Left ventricle myocardium inferior (tissue), 1 donor: ENCODE measurements at places on chromosomes 7 and 10.

DNA sequence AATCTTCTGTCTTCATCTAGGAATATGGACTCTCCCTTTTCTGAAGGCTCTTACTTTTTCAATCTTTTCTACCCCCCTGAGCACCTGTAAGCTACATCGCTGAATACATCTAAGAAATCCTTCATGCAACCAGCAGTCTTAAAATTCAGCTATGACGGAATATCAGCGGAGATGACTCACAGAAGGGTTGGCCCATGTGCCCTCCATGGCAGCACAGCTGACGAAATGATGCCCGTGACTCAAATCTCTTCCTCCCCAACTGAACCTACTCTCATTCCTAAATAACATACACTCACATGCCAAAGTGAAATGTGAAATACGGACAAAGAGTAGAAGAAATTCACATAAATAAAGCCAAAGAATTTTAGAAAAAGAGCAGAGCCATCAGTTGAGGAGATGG is 30.3 kb upstream of the NCAPG2 start:
- no peak for DNase-seq

DNA sequence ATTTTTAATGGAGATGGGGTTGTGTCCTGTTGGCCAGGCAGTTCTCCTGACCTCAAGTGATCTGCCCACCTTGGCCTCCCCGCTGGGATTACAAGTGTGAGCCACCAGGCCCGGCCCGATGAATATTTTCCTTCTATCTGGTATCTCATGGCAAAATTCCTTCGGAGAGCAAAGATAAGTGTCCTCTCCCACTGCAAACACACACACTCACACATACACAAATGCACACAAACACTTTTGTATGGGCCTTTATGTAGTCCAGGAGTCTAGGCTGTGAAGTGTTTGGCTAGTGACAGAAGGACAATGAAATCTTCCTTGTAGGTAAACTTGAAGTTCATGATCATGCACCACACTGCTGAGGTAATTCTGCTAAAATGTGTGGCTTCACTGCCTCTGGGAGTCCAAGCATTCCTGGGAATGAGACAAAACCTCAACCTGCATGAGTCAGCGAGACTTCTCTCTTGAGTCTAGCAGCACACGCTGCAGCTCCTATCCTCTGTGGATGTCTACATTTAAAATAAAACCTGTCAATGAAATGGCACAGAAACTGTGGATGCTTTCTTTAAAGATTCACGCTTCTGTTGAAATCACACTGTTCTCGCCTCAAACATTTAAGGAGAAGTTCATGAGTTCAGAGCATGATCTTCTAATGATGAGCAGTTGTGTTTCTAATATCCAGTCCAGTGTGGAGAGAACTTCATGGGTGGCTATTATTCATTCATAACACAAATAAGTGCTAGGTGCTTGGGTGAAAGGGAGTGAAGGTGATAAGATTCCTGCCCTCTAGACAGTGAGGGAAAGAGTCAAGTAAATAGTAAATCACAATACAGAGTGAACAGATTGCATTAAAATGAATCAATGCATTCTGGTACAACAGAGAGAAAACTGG is 96.5 kb downstream of the NRP1 start:
- no peak for DNase-seq

GRCh38 chr7:2165239-2165609 is 67.5 kb downstream of the MAD1L1 start:
- no peak for DNase-seq

DNA sequence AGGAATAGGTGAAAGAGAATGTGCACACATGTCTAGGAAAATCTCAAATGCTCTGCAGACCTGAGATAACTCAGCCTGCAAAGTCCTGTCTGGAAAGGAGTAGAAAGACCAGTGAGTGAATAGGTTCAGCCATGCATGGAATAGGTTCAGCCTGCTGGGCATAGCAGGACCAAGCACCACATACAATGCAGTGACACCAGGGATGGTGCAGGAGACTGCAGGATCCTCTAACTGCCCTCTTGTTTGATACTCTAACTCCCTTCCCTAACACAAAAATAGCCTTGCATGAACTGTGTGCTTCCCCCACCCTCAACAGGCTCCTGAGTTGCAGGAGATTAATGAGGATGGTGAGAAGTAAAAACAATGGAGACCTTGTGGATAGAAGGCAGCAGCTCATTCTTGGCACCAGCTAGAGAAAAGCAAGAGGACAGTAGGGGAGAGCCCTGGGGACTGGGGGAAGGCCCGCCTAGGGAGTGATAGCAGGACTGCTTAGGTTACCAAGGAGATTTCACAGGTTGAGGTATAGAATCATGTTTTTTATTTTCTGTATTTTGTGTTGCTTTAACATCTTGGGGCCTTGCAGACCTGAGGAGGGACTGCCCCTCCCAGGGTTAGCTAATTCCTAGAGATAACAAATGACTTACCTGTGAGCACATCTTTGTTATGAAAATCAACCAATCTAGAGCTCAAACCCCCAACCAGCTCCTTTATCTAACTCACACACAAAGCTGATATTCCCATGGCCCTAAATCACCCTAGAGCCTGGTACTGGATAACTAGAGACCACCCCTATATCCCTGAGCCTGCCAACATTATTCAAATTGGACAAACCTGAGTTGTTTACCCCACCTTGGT is 187.8 kb downstream of the PLPP4 start:
- no peak for DNase-seq

GRCh38 chr7:80044796-80045195 is 89.8 kb upstream of the GNAI1 start:
- DNase-seq = no peak

- DNase-seq = no peak
Observed at GRCh38 chr7:118324790-118325449, 100.4 kb downstream of the ANKRD7 start.

DNA sequence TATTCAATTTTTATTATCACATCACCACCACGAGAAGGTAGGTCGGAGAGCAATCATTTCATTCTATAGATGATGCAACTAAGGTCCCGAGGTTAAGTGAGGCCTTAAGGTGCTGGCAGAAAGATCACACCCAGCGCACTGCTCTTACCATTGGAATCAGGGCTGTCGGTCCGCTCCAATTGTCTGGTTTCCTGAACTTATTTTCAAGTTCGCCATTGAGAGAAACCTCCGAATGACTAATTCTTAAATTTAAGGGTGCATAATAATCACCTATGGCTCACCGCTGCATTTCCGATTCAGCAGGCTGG is 625 bp upstream of the GSTO2 start:
- DNase-seq = no peak

GRCh38 chr7:46153951-46154787 is 233.1 kb upstream of the IGFBP3 start:
- DNase-seq = no peak

DNA sequence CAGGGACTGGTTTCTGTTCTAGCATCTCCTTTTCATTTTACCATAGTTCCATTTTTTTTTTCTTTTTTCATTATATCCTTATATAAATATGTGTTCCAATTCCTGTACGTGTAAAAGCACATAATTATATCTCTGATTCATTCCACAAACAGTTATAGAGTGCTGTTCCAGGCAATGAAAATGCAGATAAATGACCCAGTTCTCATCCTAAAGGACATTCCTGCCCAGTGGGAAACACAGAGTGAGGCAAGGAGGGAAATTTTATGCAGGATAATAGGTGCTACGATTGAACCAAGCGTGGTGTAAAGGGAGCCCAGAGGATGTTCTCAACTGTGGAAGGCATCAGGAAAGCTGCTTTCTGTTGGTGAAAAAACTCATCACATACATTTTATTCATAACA is 408.1 kb downstream of the GATA3 start:
- DNase-seq = no peak

DNA sequence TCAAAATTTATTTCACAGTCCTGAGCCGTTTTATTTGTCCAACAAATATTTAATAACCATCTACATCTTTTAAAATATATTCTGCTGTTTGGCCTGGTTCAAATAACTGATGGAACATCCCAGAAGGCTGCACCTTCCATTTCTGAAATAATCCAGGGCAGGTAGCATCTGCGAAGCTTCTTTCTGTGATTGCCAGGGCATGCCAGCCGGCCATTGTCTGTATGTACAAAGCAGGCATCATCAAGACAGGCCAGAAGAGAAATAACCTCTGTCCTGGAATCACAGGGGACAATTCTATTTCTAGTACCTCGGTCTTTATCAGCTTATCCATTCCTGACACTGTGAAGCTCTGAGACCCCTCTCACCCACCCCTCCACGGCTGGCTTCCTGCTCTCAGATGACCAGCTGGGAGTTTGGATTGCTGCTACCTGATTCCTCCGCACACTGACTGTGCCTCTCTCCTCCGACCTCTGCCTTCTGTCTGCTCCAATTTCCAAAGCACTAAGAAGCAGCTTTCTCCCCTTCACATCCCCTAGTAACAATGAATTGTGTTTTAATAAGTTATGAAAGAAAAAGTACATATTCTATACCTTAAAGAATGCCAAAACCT is 8.0 kb downstream of the DGKI start:
- no peak for DNase-seq

- peak; percentile 14 for DNase-seq
Observed at GRCh38 chr7:12210179-12211053, 678 bp upstream of the TMEM106B start.

DNA sequence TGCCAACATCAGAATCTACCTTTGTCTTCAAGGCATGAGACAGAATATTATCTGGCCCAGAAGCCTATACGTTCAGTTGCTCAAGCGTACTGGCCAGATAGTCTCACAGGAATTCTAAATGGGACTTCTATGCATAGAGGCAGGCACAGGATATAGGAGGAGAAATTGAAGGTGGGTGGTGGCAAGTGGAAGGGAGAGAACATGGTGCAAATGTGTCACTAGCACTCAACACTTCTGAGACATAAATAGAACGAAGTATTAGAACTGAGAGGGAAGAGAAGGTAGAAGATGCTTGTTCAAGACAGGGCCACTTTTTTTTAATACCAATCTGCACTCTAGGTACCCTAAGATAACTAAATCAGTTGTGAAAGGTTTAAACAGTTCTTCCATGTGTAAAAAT is 85.8 kb downstream of the TFPI2 start:
- DNase-seq = no peak

GRCh38 chr10:128879441-128880140 is 587.5 kb upstream of the MGMT start:
- no peak for DNase-seq

- no peak for DNase-seq
Observed at GRCh38 chr10:44065788-44066526, 318.9 kb downstream of the CXCL12 start.

DNA sequence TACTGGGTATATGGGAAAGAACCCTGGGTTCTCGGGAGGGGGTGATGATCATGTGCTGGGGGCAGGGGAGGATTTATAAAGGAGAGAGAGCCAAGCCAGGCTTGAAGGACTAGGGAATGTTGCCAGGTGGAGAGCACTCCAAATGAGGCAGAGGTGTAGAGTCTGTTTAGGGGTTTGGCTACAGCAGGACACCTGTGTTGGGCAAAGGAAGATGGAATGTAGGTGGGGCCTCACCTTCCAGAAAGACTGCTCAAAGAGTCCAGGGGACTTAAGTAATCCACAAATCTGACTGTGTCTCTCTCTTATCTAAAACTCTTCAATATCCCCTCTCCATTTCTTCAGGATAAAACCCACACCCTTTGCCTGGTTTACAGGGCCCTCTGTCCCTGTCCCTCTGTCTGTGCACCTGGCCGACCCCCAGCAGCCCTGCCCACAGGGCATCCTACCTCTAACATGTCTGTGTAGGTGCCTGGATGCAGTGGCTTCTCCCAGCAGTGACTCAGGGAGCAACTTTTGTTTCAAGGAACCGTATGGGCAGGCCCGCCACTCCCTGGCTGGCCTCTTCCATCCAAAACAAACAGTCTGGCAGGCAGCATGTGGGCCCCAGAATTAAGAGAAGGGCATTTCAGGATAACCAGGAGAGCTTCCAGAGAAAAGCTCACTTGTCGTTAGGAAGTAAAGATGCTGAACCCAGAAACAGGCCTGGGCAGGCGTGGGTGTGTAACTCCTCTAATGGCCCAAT is 10.6 kb upstream of the PLEKHA1 start:
- no peak for DNase-seq

DNA sequence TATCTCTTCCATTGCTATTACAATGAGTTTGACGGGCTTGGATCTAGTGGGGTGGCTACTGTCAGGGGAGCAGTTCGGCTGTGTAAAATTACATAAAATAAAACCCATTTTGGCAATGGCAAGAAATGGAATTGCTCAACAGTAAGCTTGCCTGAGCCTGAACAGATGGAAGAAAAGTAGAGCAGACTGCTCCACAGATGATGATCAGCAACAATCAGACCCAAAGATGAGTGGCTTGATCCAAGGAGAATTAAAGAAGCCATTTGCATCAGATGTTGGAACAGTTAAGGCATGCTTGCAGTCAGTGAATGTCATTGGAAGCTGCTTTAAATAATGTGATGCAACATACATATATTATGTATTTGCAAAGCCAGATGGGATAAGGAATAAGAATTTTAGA is 256.6 kb upstream of the SMIM30 start:
- no peak for DNase-seq

- DNase-seq = no peak
Observed at GRCh38 chr10:123518765-123519164, 147.4 kb upstream of the GPR26 start.

DNA sequence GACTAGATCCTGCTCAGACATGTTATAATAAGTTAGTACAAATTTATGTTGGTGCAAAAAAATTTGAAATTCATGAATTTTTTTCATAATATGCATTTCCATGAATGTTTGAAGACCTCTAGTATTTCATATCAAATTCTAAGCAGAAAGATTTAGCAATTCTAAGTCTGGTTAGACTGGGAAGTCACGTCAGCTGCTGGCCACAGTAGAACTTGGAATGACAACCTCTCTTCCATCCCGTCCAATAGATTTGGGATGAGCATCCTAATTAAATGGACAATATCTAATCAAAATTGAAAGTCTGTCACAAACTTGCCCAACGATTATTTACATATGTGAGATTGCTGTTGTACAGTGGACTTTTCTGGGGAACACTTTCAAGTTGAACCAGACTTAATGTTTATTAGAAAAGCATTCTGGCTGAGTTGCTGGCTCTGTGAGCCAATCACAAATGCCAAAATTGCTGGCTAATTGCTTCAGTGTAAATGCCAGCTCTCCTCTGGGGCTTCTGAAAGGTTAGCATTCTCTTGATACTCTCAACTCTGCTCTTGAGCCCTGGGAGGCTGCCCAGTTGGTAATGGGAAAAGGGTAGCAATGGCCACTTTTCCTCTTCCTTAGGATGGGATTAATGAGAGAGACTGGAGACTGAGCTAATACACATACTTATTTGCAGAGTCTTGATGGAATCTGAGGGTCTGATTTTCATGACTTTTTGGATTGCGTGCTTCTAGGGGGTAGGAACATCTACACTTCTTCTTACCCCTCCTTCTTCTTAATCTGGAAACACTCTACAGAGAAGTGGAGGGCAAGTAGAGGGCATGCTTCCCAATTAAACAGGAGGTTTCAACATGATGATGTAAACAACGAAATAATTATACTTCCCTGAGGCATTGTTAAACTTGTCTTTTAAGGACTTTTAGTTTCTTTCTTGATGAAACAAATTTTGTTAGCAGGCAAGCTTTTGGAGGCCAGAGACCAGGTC is 253.5 kb downstream of the BAMBI start:
- DNase-seq = no peak

GRCh38 chr7:151207804-151208203 is 2.5 kb downstream of the H2BK1 start:
- DNase-seq = no peak
